ENCODE measurements at places on chromosomes 16 and 17.

GRCh38 chr16:73049511-73049910 lies 1.6 kb upstream of the ZFHX3 start:
- DNase-seq: no peak

DNA sequence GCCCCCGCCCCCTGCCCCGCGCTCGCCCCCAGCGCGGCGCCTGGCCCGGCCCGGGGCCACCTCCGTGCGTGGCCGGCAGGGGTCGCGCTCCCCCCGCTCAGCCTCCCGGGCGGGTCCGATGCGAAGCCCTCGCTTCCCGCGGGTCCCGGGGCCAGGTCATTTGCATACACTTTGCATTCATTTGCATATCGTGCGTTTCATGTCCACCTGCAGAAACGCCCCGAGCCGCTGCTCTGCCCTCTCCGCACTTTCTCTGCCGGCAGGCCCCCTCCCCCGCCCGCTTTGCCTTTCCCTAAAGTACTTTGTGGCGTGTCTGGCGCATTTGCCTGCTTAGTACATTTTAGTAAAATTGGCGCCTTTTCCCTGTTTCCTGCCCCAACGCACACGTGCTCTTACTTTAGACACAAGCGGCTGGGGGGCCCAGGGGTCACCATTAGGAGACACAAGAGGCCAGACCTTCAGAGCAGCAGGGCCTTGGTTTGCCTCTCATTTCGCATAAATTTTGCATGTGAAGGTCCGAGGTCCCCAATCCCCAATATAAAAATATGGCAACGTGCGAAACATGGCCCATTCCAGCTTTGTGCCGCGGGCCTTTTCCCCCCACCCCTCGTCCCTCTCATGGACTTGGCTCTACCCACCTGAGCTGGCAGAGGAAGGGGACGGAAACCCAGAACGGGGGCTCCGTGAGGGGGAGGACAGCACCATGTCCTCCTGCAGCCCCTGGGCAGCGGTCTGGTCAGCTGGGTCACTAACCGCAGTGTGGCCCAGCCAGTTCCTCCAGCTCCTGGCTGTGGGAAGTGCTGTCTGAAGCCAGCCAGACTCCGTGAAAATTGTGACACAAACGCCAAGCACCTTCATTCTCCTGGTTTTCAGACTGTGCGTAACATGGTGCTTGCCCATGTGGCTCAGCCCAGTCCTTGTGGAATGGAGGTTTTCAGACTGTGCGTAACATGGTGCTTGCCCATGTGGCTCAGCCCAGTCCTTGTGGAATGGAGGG lies 34.8 kb downstream of the CBFA2T3 start:
- DNase-seq: peak; percentile 61

DNA sequence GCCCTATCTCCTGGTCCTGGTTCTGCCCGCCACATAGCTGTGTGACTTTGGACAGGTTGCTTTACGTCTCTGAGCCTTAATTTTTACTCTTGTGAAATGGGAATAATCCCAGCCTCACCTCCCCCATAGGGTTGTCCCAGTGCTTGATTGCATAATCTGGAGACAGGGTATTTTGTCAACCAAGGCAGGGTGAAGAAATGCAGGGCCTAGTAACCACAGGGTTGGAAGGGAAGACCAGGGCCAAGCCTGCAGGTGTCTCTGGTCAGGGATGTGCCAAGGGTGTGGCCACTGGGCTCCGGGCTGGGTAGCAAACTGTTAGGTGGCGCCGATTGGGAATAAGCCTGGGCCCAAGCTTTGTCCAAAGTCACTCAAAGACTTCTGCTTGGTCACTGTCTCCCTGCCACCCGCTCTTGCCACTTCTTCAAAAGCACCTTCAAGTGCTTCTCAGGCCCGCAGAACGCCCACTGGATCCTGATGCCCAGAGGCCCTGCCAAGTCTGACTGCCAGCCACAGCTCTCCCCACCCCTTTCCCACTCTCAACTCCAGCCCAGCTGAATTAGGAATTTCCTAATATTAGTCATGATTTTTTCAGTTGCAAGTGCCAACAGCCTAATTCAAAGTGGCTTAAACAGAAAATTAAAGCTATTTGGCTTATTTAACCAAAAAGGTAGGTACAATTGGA lies 20.6 kb upstream of the COL1A1 start:
- DNase-seq: no peak

DNA sequence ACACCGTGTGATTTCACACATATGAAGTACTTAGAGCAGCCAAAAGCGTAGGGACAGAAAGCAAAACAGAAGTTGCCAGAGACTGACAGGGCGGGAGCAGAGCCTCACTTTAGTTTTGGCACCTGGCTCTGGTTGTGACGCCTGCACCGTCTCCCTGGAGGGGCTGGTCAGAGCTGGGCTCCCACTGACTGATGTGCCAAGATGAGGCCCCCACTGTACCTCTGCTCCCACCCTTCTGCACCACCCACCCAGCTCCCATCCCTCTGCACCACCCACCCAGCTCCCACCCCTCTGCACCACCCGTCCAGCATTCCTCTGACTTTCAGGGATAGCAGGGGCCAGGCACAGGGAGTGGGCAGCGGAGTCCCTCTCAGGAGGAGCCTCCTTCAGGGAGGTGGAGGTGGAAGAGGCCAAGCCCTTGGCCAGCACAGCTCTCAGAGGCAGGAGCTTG lies 3.2 kb upstream of the PRSS21 start:
- no peak for DNase-seq

GRCh38 chr16:10949424-10949970 lies 5.1 kb downstream of the CLEC16A start:
- DNase-seq: no peak

DNA sequence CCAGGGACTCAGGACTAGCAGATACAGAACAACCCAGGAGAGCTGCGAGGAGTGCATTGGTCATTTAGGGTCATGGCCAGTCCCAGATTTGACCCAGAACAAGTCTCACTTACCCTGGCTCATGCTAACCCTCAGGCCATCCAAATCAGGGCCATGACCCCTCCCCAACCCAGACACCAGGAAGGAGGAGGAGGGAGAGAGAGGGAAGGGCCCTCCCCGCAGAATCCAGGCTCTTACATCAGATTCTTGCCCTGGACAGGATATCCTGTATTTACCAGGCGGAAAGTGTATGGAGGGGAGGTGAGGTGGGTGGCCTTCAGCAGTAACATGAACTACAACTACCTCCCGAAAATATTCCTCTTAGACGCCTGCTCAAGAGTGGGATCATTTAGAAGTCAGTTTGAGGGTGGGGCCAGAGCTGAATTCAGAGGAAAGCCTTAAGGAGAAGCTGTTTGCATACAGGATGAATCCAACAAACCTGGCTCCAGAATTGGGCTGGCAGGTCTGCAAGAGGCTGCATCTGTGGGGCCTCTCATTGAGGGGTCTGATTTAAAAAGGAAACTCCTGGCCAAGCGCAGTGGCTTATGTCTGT lies 2.1 kb downstream of the VAT1 start:
- no peak for DNase-seq

- DNase-seq: peak; percentile 10
Observed at GRCh38 chr16:23597003-23597756, 1.1 kb upstream of the NDUFAB1 start.

- no peak for DNase-seq
Observed at GRCh38 chr16:66263973-66264310, 102.5 kb upstream of the CDH5 start.

- DNase-seq: no peak
Observed at GRCh38 chr17:46765453-46765852, 53.0 kb downstream of the WNT3 start.

DNA sequence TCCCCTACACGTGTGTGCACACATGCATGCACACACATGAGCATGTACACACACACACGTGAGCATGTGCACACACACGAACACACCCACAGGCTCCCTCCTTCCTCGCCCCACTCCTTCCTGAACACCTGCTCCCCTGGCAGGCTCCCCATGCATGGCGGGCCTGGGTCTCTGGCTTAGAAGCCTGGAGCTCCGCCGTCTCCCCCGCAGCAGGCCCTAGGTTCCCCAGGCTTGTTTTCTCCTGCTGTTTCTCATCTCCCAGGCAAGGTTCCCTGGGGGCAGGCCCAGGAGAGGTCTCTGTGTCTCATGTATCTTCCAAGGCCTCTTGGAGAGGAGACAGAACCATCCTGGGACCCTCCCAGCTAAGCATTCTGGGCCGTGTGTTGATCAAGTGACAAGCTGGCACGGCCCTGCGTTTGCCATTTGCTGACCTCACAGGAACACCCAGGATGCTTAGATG lies 202.3 kb upstream of the CIBAR2 start:
- no peak for DNase-seq

DNA sequence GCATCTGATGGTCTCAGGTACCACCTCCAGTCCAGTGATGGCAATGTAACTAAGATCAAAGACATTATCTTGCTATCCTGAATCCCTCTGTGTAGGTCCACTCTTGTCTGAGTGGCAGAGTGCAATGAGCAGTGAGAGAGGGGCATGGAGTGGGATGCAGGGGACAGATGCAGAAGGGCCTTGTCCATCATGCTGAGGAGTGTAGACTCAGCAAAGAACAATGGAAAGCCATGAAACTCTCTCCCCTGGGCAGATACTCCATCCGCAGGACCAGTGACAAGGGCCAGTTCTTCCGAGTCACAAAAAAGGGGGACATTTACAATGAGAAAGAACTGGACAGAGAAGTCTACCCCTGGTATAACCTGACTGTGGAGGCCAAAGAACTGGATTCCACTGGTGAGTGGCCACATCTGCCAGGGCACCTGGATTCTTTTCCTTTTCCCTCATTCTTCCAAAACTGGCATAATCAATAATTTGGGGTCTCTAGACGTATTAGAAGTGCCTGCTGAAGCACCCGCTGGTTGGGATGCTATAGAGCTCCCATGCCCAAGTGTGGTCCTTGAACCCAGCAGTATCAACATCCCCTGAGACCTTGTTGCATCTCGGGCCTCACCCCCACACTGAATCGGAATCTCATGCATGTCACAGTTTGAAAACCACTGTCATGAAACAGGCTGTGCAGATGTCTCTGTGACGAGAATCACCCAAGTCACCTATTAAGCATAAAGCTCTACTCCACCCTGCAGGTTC lies 29.5 kb downstream of the CDH5 start:
- DNase-seq: no peak

DNA sequence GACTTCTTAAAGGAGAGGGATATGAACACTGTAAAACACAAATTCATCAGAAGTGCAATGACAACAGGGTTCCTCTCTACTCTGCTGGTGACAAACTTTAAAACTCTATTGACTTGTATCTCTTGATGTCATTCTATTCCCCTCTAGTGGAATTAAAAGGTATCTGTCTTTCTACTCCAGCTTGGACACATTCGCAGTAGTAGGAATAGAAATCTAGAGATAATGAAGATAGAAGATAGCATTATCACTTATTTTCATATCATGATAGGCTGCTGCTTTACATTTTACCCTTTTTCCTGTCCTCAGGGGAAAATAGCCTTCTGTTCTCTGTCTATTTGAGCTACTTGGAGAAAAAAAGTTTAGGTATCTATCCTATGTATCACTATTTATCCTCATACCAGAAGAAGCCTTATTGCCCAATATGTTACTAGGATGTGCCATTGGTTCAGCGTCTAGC lies 209.6 kb upstream of the CACNG5 start:
- no peak for DNase-seq

DNA sequence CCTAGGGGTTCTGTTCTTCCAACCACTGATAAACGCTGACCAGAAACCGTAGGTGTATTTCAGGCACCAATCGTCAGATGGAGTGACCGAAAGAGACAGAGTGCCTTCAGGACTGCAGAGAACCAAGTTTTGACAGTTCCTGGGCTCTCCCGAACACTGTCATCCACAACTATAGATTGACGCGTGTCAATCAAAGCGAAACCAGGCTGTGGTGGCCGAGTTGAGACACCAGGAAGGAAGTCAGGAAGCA lies 11.9 kb upstream of the AURKB start:
- DNase-seq: no peak

DNA sequence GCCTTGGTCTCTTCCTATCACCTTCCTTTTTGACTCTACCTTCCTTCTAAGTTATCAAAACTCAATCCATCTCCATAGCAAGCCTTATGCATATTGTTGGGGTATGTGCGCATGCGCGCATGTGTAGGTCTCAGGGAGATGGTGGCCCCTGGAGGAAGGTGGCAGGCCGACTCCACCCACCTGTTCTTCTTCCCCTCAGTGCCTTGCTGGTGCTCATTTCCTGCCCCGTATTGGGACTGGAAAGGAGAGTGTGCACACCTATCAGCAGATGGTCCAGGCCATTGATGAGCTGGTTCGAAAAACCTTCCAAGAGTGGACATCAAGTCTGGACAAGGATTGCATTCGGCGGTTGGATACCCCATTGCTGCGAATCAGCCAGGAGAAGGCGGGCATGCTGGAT lies 25.2 kb downstream of the DNAH2 start:
- DNase-seq: no peak

- peak; percentile 45 for DNase-seq
Observed at GRCh38 chr16:22188595-22189442, 17.3 kb upstream of the EEF2K start.

- DNase-seq: no peak
Observed at GRCh38 chr16:84295203-84295860, 654 bp downstream of the WFDC1 start.

- no peak for DNase-seq
Observed at GRCh38 chr17:42167807-42168206, 13.0 kb upstream of the RAB5C start.

DNA sequence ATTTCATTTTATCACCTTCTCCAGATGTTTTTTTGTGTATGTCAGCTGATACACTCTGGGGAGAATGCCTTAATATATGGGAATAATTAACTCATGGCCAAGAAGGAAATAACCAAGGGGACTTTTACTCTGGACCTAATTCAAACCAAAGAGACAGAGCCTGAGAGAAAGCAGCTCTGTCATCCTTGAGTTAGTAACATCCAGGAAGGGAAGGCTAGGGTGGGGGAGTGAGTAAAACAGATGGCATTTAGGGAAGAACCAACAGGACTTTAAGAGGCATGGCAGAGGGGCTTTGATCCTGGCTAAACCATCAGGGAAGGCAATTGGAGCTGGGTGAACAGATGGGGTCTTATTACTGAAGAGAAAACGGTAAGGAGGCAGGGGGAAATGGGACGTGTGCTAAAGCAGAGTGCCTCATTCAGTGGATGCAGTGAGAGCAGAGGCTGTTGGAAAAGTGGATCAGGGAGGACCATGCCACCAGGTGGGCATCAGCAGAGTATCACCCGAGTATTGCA lies 2.5 kb upstream of the SMPD3 start:
- no peak for DNase-seq

DNA sequence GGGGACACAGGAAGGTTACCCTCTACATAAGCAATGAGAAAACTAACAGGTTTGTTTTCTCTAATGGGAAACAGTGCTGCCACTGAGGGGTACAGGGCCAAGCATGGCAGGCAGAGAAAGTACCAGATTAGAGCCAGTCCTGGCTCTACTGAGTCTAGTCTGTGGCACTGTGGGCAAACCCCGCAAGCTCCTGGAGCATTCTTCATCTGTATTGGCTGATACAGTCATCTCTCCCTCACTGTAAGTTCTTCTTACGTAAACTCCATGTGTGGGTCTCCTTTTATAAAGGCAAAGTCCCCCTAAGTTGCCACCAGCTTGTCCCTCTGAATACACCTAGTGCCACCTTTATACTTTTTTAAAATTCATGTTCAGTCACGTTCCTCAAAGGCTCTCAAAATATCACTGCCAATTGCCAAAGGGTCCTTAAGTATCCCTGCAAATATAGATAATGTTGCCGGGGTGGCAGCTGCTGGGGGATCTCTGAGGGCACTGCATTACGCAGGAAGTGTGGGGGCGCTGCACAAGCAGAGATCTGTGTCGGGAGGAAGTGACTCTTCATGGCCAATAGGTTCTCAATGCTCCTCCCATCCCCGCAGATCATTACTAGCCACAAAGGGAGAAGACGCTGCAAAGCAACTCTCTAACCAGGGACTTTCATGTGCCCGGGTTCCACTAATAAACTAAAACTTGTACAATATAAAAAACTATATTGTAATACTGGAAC lies 18.8 kb downstream of the XPO6 start:
- peak; percentile 66 for DNase-seq

GRCh38 chr17:13538841-13539411 lies 62.8 kb downstream of the HS3ST3A1 start:
- DNase-seq: no peak

All from activated T-cell treated with anti-CD3 and anti-CD28 coated beads for 48 hours (primary cell).